ENCODE measurements at places on chromosomes 2 and 18. TPM values are rescaled to one million over a fixed set of nuclear protein-coding genes. Genes with fewer than 3 reads are reported as not detected.

DNA sequence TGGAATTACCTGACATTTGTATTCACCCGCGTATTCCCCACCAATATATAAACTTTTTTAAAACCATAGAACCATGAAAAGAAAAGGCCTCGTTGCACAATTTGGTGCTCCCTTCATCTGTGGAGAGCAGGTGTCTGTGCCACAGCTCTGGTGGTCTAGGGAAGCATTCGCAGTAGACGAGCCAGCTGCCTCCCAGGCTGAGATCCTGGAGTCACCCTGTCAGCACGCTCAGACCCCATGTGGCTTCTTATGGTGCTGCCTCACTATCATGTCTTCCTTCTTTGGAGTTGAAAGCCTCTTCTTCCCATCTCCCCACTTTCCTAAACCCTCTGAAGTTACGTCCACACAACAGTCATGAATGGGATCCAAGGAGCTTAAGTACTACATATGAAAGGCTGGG is 38.4 kb upstream of the ACKR3 start:
- no peak for DNase-seq
- no peak overlapping the region for H3K27ac ChIP-seq
- no peak overlapping the region for H3K4me3 ChIP-seq

- no peak overlapping the region for H3K27ac ChIP-seq
- H3K36me3 ChIP-seq: no peaks in the 10 kb centered on the region
- H3K4me1 ChIP-seq: no peaks in the 10 kb centered on the region
- DNase-seq: no peak
- H3K27me3 ChIP-seq: no peaks in the 10 kb centered on the region
Measured at GRCh38 chr2:219836647-219837177, 209.3 kb downstream of the SLC4A3 start.

DSG4 gene
- polyA plus RNA-seq: not detected

SLC8A1 gene
- polyA plus RNA-seq: 61.9 TPM

REG1B gene
- polyA plus RNA-seq: 0.69 TPM

CYTIP gene
- polyA plus RNA-seq: 1.00 TPM

DNA sequence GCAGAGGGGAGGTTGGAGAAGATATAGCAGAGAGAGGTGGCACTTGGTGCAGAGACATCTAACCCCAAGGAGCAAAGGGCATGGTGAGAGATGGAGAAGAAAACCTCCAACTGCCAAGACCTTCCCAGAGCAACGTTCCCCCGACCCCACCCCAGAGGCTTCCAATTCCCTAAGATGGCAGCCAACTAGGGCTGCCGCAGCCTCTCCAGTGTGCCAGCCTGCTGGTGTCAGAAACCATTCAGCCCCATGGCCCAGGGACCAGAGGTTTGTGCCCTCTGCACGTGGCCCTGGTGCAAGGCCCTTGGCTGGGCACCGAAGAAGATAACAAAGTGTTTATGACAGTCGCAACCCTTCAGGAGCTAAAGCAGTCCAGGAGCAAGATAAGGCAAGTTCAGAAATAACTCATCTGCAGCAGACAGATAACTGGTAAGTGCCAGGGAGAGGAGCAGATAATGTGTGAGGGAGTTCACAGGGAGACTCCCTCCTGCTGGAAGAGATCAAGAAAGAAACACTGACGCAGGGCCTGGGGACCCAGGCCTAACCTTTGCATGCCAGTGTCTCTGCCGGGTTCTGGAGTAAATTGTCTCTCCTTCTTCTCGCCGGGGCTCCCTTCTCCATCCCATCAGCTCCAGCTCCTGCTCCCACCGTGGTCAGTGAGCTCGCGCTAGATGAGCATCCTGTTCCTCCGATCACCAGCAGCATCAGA is 66.1 kb upstream of the ID2 start:
- H3K4me3 ChIP-seq: no peak overlapping the region
- DNase-seq: no peak
- H3K27me3 ChIP-seq: no peaks in the 10 kb centered on the region
- no peaks in the 10 kb centered on the region for H3K4me1 ChIP-seq
- no peaks in the 10 kb centered on the region for H3K36me3 ChIP-seq

INO80B gene
- polyA plus RNA-seq: 26.1 TPM

GRCh38 chr2:7567646-7568045 is 650.4 kb downstream of the RNF144A start:
- no peaks in the 10 kb centered on the region for H3K27me3 ChIP-seq
- H3K4me3 ChIP-seq: no peak overlapping the region
- H3K4me1 ChIP-seq: no peaks in the 10 kb centered on the region
- no peaks in the 10 kb centered on the region for H3K36me3 ChIP-seq
- no peak for DNase-seq
- no peak overlapping the region for H3K27ac ChIP-seq

DNA sequence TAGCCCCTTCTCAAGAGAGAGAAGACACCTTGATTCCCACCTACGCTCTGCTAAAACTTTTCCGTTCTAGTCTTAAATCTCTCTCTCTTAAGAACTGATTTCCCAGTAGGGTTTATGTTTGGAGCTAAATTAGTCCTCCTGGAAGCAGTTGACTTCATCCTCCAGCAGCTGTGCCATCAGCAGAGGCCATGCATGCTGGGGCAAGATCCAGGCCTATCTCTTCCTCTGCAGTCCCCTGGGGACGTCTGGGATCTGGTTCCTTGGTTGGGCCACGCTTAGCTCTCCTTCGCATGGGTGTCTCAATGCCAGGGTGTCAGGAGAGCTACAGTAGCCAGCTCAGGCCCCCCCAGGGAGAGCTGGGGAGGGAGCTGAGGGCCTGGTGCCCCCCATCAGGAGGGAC is 49.7 kb downstream of the HPCAL1 start:
- no peak overlapping the region for H3K27ac ChIP-seq
- H3K4me3 ChIP-seq: no peak overlapping the region
- H3K27me3 ChIP-seq: no peaks in the 10 kb centered on the region
- no peak for DNase-seq
- peaks cover 5% of the 10 kb centered on the region for H3K36me3 ChIP-seq

DNA sequence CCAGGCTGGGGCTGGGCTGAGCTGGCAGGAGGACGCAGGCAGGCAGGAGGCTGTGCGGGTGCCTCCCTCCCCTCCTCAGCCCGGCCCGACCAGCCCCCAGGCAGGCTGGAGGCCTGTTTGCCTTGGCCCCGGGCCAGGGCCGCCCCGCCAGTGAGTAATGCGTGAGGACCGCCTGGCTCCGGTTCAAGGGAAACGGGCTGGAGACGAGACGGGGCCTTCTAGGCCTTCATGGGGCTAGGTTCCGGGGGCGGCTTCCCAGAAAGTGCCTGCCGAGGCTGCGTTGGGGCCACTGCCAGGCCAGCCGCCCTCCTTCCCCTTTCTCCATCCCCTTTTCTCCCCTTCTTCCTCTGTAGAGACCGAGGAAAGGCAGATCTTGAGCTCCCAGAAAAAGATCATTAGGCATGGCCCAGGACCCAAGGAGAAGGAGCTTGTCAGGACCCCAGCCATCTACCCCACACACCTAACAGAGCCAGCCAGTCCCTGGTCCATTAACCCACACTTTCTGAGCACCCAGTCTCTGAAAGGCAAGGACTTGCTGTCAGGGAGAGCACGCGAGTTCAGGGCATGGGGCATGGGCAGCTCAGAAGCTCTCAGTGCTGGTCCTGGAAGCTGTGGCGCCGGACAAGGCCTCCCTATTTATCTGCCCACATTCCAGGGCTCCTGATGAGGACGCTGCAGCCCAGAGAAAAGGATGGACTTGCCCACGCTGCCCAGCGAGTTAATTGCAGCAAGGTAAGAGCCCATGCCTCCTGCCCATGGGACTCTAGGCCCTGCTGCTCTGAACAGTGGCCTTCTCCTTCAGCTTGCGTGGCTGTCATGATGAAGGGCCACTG is 48.5 kb downstream of the SMAD7 start:
- DNase-seq: peak; percentile 94
- no peaks in the 10 kb centered on the region for H3K27me3 ChIP-seq

GRCh38 chr2:64119369-64119768 is 24.9 kb downstream of the PELI1 start:
- H3K4me3 ChIP-seq: no peak overlapping the region
- H3K36me3 ChIP-seq: no peaks in the 10 kb centered on the region
- no peak for DNase-seq
- no peak overlapping the region for H3K27ac ChIP-seq
- no peaks in the 10 kb centered on the region for H3K27me3 ChIP-seq

DNA sequence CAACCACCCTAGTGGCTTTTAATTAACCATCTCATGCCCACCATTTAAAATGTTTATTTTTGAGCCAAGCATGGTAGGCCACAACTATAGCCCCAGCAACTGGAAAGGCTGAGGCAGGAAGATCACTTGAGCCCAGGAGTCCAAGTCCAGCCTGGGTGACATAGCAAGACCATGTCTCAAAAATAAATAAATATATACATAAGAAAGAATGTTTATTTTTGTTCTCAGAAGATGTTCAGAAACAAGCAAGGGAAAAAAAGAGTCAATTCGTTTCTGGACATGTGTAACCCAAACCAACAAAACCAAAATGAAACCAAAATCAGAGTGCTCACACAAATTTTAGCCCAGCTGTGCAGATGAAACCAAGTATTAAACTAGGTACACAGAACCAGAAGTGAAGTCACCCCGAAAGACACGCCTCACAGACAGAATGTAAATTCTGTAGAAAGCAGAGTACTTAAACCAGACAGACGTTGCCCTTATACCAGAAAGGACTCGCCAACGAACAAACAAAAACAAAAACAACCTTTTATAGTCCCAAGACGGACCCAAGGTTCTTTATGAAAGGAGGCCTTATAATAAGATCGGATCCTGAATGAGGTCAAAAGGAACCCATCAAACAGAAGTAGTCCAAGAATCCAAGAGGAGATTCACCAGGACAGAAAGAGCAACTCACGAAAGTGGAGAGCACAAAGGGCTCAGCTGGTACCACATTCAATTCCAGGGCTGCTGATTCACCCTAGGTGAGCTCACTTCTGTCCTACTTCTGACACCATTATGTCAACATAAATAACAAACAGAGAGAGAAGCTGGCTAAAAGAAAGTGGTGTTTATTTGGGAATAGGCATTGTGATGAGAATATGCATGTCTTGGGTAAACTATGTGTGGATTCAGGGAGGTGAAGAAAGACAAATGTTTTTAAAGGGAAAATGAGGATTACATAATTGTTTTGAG is 31.8 kb upstream of the MTCL1 start:
- no peaks in the 10 kb centered on the region for H3K4me1 ChIP-seq
- H3K27ac ChIP-seq: no peak overlapping the region
- no peaks in the 10 kb centered on the region for H3K36me3 ChIP-seq
- H3K27me3 ChIP-seq: no peaks in the 10 kb centered on the region

- DNase-seq: no peak
- no peaks in the 10 kb centered on the region for H3K4me1 ChIP-seq
Measured at GRCh38 chr2:151361674-151362370, 4.4 kb downstream of the TNFAIP6 start.

DNA sequence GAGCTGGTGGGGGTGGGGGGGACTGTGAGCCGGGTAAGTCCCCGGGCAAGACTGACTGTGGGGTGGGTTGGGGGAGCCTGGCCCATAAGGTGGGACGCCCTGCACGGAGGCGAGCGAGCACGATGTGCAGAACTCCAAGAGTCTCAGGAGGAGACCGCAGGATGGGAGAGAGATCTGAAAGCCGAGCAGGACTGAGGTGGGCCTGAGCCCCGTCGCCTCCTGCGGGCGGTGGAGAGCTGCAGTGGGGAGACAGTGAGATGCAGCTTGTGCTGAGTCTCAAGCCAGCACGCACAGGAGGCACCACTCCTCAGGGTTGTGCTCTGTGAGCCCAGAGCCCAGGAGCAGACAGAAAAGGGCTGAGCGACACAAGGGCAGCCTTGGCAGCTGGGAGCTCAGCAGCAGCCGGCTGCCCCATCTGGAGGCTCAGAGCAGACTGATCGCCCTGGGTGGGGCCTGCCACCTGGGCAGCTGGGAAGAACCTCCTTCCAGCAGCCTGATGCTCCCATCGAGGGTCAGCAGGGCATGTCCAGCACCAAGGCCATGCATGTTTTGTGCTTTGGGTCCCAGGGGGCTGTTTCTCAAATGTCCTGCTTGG is 15.9 kb downstream of the ARHGEF4 start:
- DNase-seq: peak; percentile 50
- no peak overlapping the region for H3K27ac ChIP-seq
- H3K4me3 ChIP-seq: no peak overlapping the region
- no peaks in the 10 kb centered on the region for H3K36me3 ChIP-seq

ERICH2 gene
- polyA plus RNA-seq: 1.9 TPM

GRCh38 chr2:85797921-85798320 is 44.1 kb downstream of the ATOH8 start:
- H3K36me3 ChIP-seq: no peaks in the 10 kb centered on the region
- no peak for DNase-seq
- H3K27ac ChIP-seq: no peak overlapping the region
- H3K4me1 ChIP-seq: peaks cover 62% of the 10 kb centered on the region

DNA sequence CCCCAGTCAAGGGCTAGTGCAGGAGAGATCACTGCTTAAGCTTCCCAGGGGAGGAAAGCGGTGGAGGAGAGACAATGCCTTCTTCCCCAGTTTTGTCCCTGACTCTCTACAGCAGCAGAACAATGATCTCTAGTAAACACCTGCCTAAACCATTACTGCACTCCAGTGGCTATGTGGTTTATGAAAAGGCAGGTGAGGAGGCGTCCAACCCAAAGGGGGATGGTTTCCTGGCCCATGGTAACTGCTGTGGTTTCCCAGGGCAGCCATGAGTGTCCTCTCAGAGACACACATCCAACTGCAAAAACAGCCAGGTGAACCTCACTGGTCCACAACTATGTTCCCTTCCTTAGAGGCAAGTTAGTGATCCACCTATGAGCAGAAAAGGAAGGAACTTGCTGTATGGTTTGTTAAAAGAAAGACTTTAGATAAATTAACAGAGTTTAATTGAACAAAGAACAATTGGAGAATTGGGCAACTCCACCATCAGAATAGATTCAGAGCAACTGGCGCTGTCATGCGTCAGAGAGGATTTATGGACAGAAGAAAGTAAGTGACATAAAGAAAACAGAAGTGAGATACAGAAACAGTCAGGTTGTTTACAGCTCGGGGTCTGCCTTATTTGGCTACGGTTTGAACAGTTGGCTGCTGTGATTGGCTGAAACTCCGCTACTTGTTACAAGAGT is 4.8 kb upstream of the TTC39C start:
- H3K4me3 ChIP-seq: no peak overlapping the region
- no peak for DNase-seq
- H3K27me3 ChIP-seq: no peaks in the 10 kb centered on the region
- H3K4me1 ChIP-seq: peaks cover 36% of the 10 kb centered on the region
- H3K36me3 ChIP-seq: no peaks in the 10 kb centered on the region

DNA sequence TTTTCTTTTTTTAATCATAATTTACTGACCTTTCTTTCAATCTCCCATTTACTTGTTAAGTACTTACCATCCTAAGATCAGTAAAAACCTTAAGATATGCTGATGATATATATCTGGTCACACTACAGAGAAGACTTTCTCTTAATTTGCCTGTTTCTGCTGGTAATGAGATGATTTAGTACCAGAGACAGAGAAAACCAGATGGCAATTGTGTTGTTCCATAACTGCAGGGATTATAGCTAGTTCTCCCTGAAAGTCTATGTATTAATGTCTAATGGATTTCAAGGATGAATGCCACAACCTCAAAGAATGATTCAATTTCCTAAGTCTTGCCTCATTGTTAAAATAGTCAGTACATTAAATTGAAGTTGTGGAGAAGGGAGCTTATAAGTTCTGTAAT is 40.3 kb downstream of the SNTG2 start:
- no peak for DNase-seq
- H3K27me3 ChIP-seq: no peaks in the 10 kb centered on the region
- H3K36me3 ChIP-seq: no peaks in the 10 kb centered on the region
- H3K4me3 ChIP-seq: no peak overlapping the region
- H3K4me1 ChIP-seq: no peaks in the 10 kb centered on the region

POMC gene
- 7.8 TPM for polyA plus RNA-seq

TANC1 gene
- 43.8 TPM for polyA plus RNA-seq
